ENCODE measurements at places on chromosomes 3 and 15. TPM values are rescaled to one million over a fixed set of nuclear protein-coding genes. Genes with fewer than 3 reads are reported as not detected.
A peak's percentile ranks its signal among the peaks of the same experiment; 100 is the strongest.

PTX3 gene
- 12.3 TPM for total RNA-seq

CPLX3 gene
- total RNA-seq, result not detected

CEMIP gene
- 1.2 TPM for total RNA-seq

EFHB gene
- total RNA-seq, result not detected

ASB14 gene
- total RNA-seq, result not detected

DNA sequence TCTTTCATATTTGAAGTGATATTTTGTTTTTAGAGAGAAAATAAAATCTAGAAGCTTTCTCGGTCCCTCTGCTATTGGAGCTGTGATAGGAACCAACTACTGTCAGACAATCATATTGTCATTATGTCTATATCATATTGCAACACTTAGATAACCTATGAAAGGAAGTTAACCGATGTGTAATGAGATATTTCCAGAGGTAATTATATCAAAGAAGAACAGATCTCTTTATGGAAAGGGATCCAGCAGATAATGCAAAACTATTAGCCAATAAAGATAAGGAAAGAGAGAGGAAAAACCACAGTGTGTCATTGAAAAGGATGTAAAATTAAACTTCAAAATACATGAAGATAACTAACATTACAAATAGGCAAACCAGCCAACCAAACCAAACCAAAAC, 529.1 kb upstream of the CCDC54 start:
- no peak for DNase-seq

DNA sequence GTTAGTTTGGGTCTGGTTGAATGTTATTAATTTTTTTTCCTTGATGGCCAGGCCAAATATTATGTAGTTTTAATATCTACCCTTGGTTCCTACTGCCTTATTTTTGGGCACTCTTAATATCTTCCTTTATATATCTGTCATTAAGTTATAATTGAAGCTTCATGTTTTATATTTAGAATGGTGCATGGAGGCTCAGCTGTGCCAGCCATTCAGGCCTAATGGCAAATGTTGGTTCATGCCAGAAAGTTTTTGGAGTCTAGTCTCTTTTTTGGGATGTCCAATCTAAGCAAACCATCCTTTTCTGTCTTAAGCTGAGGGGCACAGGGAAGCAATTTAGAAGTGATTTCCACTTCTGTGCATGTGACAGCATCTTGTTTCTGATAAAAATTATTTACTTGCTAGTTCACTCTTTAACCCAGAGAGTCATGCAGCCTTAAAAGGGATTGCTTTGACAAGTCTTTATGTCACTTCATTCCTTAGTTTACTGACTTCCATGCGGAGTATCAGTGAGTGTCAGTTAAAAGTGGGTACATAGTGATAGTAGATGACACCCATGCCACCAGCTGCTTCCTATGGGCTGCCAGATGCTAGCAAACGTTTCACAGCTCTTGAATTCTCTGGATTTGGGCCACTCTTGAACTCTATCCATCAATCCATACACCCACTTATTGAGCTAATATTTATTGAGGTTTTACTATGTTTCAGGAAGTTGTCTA, 33.0 kb downstream of the MITF start:
- no peak for DNase-seq

DNA sequence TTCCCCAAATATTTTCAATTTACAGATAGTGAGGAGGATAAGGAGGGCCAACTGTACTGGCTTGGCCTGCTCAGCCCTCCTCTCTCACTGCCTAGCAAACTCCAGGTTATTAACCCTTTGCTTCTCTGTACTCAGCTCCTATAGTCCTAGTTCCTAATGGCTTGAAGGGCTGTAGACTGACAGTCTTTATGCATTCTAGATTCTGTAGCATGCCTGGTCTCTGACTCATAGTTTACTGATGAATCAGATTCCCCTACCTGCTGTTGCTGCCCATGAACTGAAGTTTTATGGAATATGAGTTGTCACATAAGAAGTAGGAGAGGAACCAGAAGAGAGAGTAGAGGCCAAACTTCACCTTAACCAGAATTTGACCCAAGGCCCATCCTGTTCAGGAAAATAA, 27.1 kb upstream of the MAP3K13 start:
- DNase-seq, result no peak

- DNase-seq, result no peak
Measured at GRCh38 chr3:15875016-15875689, 77.4 kb upstream of the ANKRD28 start.

- DNase-seq, result no peak
Measured at GRCh38 chr15:36911322-36911944, 188.9 kb downstream of the MEIS2 start.

GRCh38 chr3:169242708-169243513, 420.6 kb downstream of the MECOM start:
- no peak for DNase-seq

- no peak for DNase-seq
Measured at GRCh38 chr3:85228966-85229365, 270.2 kb downstream of the CADM2 start.

DNA sequence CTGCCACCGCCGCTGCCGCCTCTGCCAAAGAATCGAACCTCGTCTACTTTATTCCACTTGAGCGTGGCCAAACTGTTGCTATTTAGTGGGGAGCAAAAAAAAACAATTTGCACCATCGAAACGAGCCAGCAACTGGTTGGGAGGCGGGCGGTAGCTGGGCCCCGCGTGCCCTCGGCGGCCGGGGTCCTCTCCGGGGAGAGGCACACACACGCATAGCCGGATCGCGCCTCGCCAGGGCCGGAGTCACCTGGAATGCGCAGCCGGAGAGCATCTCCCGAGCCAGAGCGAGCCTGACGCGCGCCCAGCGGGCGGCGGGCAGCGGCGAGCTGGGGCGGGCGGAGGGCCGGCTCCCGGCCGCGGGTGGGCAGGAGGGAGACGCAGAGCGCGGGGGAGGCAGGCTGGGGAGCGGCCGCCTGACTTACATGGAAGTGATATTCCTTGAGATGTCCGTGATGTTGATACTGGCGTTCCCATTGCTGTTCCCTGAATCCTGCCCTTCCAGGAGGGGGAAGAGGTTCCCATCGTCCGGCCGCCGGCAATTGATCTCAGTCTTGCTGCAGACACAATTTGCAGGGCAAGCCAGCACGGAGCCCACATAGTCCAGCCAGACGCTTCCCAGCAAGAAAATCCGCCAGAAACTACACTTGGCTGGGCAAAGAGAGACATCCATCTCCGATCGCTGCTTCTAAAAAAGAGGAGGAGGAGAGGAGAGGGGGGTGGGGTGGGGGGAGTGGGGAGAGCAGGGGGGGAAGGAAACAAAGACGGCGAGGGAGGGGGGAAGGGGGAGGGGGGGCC, 858 bp downstream of the NTRK3 start:
- DNase-seq, result no peak

DNA sequence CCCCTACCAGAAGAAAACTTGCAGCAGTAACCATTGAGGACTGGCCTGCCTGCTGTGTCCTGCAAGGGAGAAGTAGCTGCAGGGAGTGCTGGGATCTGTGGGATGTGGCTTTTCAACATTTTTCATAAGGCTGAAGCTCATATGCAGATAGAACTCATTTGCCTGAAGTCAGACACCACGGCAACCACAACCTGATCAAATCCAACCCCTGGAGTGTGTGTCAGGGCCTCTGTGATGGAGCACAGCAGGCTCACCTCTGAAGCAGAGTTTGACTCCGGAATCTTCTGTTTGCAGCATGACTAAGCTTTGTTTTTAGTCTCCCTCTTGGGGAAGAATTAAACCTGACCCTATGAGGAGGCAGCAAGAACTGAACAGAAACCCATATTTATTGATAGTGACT, 508.7 kb downstream of the AGBL1 start:
- no peak for DNase-seq

DNA sequence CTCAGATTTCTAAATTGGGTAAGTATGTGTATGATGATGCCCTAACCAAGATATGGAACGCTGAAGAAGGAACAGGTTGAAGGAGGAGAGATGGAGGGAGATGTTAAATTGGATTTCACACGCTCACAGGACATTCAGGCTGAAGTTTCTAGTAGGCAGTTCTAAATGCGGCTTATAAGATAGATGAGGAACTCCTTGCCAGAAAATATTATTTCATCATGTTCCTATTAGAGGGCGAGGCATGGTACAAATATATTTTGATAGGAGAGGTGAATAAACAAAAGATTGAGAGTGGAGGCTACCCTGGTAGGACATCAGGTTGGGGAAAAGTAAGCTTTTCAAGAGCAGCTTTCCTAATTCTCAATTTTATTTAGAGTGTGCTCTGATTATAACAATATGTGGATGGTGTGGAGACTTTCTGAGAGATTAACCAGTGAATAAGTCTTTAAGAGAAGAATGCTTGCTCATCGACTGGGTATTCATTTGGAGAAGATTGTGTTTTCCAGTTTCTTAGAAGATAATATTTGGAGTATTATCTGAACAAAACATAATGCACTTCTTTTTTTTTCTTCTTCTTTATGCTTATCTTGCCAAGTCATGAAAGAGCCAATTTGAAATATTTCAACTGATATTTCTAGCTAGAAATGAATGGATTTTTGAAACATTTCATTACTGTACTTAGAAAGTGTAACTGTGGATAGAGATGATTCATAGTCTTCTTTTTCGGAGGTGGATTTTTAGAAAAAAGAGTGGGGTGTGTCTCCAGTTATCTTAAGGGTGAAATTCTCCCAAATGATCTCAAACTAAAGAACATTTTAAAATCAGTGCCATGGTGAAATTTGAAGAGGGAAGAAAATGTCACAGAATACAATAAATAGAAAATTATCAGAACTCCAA, 88.5 kb downstream of the B3GALNT1 start:
- no peak for DNase-seq

DNA sequence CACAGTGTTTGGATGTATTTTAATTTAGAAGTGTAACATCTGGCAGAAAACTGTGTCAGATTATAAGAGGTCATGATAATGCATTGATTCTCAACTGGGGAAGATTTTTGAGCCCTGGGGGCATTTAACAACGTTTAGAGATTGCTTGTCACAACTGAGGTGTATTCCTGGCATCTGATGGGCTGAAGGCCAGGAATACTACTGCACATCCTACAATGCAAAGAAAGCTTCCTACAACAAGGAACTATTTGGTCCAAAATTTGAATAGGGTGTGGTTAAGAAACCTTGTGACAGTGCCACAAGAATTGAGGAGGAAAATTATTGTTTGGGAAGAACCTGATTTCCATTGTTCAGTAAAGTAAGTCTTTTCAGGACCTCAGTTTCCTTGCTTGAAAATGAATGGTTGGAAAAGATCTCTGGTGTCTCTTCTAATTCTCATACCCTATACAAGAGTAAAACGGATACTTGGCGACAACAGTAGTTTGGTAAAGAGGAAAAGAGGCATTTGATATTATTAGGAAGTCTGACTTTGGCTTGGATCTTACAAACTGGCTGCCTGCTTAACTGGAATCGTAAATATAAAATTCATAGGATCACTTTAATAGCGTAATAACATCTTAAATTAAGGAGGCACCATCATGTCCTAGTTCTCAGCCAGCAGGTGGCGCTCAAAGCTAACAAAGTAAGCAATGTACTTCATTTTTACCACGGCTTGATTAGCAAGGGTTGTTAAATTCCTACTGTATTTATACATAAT, 4.3 kb downstream of the DAZL start:
- DNase-seq, result peak; percentile 94

- no peak for DNase-seq
Measured at GRCh38 chr3:58351920-58352319, 19.2 kb downstream of the PXK start.

DNA sequence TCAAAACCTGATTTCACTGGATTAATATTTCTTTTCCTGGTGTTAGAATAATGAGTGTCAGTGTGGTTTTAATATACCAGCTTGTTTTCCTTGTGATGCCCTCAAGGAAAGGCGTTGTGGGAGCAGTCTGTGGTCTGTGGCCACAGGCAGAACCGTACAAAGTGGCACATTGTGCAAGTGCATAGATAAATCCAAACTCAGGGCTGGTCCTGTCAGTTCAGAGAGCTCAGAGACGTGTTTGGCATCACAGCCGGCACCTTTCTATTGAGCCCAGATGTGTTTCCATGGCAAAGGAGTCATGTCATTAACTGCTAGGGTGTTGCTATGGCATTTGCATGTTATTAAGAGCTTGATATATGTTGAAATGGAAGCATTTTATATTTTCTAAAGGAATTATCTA, 289.9 kb upstream of the RASGRP1 start:
- no peak for DNase-seq

- DNase-seq, result no peak
Measured at GRCh38 chr3:13017361-13018042, 55.7 kb downstream of the IQSEC1 start.

GRCh38 chr15:42547918-42548248, 710 bp downstream of the LRRC57 start:
- DNase-seq, result no peak

GRCh38 chr3:120393243-120393642, 44.1 kb upstream of the LRRC58 start:
- DNase-seq, result no peak

- no peak for DNase-seq
Measured at GRCh38 chr3:68985146-68985790, 28.2 kb downstream of the EOGT start.

DNA sequence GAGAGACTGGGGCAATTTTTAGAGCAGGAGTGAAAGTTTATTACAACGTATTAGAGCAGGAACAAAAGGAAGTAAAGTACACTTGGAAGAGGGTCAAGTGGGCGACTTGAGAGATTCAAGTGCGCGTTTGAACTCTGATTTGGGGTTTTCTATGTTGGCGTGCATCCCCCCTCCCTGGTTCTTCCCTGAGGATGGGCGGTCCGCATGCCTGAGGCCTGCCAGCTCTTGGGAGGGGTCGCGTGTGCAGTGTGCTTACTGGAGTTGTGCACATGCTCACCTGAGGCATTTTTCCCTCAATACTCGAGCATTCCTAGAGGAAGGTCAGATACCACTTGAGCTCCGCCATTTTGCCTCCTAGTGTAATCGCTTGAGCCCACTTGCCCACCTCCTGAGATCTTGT, 10.4 kb upstream of the CHAC1 start:
- DNase-seq, result no peak

DNA sequence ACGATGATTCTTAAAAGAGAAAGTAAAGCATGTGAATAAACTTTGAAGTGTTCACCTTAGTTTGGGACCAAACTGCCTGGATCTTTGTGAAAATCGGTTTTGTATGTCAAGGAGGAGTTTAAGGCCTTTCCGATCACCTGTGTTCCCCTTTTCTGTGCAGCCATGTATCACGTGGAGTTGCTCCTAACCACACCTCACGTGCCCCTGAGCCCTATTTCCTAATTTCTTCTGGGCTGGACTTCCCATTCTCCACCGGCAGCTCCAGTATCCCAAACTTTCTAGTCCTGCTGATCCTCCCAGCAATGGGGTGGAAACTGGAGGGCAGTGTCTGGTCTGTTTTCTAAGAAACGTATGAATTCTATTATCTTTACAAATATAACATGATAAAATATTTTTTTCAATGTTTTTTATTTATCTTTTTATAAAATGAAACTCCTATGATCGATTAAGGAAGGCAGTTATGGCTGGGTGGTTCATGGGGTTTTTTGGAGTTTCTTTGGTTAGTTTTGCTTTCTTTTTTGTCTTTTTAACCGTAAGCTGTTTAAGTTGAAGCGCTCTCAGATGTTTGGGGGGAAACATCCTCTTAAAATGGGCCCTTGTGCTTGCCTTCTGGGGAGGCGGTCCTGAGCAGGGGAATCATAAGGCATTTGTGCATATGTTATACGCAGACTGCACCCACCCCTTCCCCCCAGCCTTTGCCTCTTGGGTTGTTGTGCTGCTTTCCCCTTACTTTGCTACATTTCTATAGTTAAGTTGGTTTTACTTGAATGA, 43.6 kb upstream of the WWTR1 start:
- no peak for DNase-seq

All from omental fat pad (tissue), 4 donors.